ENCODE measurements at places on chromosomes 1 and 21.

DNA sequence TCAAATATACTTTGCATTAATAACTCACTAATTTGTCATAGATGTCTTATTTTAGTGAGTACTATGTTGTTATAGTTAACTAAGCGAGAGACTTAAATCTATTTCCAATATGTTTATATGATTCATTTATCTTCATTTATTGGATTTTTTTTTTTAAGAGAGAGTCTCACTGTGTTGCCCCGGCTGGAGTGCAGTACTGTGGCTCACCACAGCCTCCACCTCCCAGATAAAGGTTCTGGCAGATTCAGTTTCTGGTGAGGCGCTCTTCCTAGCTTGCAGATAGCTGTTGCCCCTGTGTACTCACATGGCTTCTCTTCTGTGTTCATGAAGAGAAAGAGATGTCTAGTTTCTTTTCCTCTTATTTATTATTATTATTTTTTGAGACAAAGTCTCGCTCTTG is 43.9 kb downstream of the SNRPE start:
- no peak for DNase-seq

DNA sequence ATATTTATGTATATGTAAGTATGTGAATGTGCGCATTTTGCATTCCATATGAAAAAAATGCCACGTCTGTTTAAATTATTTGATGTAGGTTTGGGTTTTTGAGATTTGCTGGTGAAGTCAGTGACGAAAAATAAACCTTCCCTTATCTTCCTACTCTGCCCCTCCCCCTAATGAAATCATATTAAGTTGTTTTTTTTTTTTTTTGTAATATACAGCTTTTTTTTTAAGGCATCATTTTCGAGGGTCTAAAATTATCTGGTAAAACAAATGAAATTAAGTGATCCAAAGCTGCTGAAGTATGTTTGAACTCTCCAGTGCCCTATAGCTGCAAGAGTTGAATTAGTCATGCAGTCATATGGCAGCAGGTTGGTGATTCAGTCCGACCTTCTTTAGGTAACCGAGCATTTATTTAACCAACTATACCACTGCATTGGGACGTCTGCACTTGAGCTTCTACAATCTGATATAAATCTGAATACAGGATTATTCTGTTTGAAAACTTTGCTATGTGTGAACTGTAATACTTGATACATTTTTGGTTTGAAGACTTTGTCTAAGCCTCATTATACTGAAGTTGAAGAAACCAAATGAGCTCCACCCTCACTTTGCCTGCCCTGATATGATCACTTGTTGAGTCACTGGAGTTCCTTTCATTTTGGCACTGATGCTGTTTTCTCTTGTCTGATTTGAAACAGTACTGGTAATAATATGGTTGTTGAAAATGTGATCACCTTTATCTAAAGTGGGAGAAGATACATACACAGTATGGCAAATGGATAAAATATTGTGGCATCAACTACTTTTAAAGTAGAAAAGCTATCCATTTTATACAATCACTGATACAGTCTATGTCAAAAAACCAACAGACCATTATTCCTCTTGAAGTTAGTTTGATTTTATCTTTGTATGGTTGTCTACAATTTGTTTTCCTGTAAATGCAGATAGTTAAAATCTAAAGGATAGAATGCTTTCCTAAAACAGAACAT is 11.7 kb downstream of the PDIK1L start:
- DNase-seq, result no peak

GRCh38 chr1:206466840-206467649 is 3.2 kb upstream of the IKBKE start:
- no peak for DNase-seq

GRCh38 chr1:230215031-230215430 is 148.0 kb downstream of the GALNT2 start:
- DNase-seq, result peak; percentile 45

- DNase-seq, result peak; percentile 14
Observed at GRCh38 chr1:10897981-10898728, 101.7 kb upstream of the CASZ1 start.

GRCh38 chr1:182716740-182717720 is 32.6 kb upstream of the RGS8 start:
- DNase-seq, result no peak

DNA sequence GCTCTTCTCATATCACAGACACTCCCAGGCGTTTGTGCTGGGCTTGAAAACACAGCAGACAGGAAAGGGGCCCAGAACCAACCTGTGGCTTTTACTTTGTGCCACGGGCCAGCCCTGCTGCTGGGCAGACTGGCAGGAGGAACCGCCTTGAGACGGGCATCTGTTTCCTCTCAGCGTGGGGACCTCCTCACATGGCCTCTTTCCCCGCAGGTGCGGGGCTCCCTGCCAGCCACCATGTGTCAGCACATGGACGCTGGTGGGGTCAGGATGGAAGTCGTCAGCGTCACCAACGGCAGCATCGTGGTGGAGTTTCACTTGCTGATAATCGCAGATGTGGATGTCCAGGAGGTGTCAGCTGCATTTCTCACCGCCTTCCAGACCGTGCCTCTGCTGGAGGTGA is 47.8 kb downstream of the UMODL1 start:
- DNase-seq, result no peak

GRCh38 chr1:45895406-45895805 is 92.0 kb downstream of the MAST2 start:
- no peak for DNase-seq

DNA sequence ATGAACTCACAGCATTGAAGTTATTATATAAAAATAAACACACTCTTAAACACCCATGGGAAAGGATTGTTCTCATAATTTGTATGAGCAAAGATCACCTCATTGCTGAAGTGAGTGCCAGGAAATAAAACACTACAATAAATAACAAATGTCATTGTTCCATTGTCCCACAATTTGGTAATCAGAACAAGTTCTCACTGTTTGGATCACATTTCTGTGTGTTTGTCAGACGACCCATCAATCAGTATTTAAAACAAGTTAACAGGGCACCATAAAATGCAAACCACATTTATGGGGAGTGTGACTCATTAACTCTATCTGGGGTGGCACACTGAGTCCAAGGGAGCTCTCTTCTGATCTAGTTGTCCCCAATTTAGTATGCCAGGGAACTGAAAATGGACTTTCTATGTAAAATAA is 124.5 kb downstream of the PTPRC start:
- DNase-seq, result no peak

GRCh38 chr1:23779826-23780371 is 1.7 kb downstream of the PITHD1 start:
- no peak for DNase-seq

- no peak for DNase-seq
Observed at GRCh38 chr1:153646672-153647345, 11.7 kb upstream of the SNAPIN start.

- DNase-seq, result peak; percentile 95
Observed at GRCh38 chr1:145425436-145426029, at the start of gene NBPF20. Gene NBPF20 (minus strand): TSS chr1:145425603. CDS start chr1:145405272, 20,331 bp downstream.

DNA sequence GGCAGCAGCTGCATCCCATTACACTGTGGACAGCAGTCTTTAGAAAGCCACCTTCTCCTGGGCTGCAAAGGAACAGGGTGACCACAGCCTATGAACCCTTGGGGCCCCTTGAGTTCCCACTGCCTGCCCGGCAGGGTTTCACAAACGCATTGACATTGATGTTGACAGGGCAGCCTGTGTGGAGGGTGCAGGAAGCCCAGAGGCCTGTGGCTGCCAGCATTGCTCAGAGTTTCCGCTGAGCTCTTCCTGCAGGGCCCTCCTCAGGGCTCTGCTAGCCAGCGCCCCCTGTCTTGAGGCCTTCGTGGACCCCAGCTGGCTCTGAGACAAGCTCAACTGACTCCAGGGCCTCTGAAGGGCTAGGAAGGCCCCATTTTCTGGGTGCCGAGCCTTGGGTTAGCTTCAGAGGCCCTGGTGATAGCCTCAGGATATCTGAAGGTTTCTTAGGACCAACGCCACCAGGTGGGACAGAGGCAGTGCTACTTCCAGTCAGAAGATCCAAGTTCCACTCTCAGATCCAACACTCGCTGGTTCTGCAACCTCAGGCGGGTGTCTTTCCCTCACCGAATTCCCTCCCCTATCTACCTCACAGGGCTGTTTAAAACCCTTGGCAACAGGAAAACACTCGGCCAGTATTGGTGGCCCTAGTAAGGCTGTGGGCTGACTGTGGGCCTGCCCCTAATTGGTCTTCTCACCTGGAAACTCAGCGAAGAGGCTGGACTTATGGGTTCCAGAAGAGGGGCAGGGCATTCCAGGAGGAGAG is 27.2 kb upstream of the EPS8L3 start:
- peak; percentile 58 for DNase-seq

DNA sequence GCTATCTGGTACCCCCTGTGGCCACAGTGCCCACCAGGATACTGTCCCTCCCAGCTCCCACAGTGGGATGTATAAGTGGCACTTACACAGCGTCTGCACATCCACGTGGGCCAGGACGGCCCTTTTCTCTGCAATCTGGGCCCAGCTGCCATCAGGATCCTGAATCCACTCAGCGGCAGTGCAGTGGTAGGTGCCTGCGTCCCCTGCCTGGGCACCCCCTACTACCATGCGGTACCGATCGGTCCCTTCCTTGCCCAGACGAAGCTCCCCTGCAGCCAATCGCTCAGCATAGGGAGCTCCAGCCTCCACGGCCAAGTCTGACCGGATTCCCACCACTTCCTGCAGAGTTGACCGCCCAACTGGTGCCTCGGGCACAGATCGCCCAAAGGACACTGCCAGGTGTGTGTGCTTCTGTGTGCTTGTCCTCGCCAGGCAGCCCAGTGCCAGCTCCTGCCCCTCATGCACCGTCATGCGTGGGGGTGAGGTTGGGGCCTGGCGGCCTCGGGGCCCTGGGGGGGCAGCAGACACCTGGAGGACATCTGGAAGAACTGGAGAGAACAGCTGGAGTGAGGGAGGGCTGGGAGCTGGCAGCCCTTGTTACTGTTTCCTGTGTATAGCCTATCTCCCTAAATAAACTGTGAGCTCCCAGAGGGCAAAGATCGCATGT is 4.7 kb downstream of the IGSF8 start:
- no peak for DNase-seq

- no peak for DNase-seq
Observed at GRCh38 chr1:18924221-18924691, 21.9 kb upstream of the ALDH4A1 start.

- DNase-seq, result no peak
Observed at GRCh38 chr1:200907611-200908097, 13.0 kb downstream of the INAVA start.

DNA sequence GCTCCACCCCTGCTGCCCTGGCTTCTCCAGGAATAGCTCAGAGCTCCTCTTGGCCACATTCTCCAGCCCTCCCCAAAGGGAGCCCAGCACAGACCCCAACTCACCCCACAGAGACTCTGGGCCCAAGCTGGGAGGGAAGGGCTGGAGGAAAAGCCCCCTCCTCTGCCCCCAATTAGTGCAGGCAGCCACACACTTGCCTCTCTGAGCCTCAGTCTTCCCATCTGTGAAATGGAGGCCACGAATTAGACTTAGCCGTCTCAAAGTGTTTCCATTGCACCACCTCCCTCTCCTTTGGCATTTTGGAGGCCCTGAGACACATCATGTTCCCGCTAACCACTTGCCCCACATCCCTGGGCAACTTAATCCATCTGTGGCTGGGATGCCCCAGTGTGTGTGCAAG is 108.0 kb downstream of the PAX7 start:
- DNase-seq, result no peak

DNA sequence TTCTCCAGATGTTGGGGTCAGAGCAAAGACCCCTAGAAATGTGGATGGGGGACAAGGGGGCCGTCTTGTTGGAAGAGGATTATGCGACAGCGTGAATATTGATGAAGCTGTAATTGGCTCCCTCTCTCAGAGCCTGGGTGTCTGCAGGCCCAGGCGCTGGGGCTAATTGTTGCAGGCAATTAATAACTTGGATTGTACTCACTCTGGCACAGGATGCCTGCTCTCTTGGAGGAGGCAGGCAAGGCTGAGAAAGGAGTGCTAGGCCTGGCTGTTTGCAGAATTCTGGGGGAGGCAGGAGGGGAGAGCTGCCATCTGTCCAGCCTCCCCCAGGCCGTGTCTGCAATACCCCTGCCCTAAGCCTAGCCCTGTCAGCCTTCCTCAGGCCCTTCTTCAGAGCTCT is 4.1 kb upstream of the DISP3 start:
- DNase-seq, result no peak

DNA sequence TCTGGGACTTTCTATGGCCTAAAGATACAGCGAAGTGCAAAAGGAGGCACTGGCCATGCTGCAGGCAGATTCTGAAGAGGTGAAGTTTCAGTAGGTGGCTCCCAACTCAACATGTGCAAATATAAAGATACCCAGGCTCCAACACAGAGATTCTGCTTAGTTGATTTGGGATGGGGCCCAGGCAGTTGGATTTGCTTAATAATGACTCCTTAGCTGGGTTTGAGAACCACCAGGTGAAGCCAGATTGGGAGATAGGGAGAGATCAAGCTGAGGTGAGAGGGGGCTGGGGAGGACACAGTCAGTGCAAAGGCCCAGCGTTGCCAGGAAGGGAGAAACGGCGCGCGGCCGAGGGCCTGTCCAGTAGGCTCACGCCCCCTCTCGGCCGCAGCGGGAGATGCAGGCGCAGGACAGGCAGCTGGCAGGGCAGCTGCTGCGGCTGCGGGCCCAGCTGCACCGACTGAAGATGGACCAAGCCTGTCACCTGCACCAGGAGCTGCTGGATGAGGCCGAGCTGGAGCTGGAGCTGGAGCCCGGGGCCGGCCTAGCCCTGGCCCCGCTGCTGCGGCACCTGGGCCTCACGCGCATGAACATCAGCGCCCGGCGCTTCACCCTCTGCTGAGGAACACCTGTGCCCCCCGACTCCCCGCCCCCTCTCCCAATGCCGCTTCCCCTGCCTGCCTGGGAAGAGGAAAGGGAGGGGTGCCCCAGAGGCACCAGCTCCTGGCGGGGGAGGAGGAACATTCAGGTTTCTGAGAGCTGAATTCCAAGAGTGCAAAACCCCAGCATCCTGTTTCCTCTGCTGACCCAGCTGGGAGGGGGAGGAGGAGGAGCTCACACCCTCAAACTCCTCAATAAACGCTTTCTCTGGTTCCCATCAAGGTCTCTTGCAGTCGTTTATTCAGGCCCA is 1.2 kb downstream of the FAM167B start:
- peak; percentile 93 for DNase-seq

GRCh38 chr1:30538226-30538992 is 185.0 kb downstream of the MATN1 start:
- no peak for DNase-seq

DNA sequence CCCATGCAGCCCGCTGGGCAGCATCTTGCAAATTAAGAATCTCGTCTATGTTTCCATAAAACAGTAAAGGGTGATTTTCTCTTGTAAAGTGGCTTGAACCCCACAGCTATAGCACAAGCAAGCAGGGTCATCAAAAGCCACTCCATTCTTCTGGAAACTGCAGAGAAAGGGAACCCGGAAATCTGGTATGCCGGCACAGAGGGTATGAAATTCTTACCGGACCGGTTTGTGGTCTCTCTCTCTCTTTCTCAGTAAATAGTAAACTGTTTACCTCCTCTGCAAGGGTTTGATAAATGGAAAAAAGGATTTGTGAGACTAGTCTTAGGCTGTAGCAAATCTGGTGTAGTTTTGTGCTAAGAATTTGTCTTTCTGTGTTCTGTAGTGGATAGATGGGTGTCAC is 2.7 kb upstream of the ADSS2 start:
- DNase-seq, result peak; percentile 56

GRCh38 chr21:34183331-34183928 is 110.1 kb downstream of the MRPS6 start:
- DNase-seq, result no peak

- DNase-seq, result no peak
Observed at GRCh38 chr1:1084372-1085170, 10.5 kb upstream of the RNF223 start.

Data from ELF-1 (cell line).